Germinal center (tissue), 1 donor: ENCODE measurements at places on chromosomes 7 and 10.

GRCh38 chr7:70040970-70041766 lies 442.9 kb downstream of the AUTS2 start:
- DNase-seq = no peak

GRCh38 chr7:15197042-15197977 lies 294.8 kb upstream of the DGKB start:
- DNase-seq = no peak

GRCh38 chr7:17037356-17037755 lies 155.6 kb upstream of the AGR3 start:
- no peak for DNase-seq

GRCh38 chr10:12077580-12078180 lies 8.9 kb downstream of the DHTKD1 start:
- DNase-seq = peak; percentile 57

DNA sequence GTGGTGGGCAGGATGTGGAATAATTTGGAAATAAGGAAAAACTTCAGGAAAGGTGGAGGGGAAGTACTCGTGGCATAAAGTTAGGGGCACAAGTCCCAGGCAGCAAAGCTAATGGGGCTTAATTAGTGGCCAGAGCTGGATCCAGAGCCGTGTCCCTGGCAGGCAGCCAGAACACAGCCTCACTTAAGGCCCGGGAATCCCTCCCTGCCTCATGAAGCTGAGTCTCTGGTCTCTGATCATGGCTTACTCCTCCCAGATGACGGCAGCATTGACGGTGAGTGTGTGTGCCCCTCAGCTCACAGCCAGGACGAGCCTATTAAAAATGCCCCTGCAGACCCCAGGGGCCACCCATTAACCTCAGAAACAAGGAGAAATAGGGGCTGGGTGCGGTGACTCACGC lies 48.2 kb upstream of the NPTX2 start:
- DNase-seq = no peak

- DNase-seq = no peak
These were observed 70.4 kb downstream of the TCF7L2 start for GRCh38 chr10:113020475-113020753.

GRCh38 chr7:7793921-7794320 lies 75.5 kb upstream of the RPA3 start:
- no peak for DNase-seq

GRCh38 chr10:43259213-43259991 lies 7.5 kb downstream of the RASGEF1A start:
- peak; percentile 1 for DNase-seq

DNA sequence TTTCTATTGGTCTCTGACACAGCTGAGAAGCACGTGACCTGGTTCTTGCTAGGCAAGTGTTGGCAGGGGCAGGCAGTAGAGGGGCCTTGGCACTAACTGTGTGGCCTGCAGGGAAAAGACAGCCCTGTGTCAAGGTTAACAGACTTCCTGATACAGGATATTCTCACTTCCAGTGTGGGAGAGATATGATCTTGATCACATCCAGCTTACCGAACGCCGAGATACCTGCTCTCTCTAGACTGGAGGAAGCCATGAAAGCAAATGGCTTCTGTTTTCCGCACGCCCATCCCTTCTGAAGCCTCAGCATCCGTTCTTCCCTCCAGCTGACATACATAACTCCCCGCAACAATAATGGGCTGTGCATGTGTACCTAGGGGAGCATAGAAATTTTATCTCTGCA lies 79.4 kb downstream of the VSTM4 start:
- no peak for DNase-seq

DNA sequence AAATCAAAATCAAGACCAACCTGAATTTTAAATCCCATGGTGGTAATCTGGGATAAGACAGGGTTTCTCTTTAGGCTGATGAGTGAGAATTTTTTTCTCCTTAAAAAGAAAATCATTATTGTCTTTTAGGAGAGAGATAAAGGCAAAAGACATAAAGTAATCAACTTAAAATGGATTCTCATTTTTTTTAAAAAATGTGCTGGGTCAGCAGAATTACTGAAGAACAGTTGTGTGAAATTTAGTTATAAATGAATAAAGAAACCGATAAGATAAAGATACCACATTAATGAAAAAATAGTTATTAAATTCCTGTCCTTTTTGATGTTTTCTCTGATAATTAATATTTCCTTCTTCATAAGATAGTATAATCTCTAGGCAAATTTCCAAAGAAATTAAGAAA lies 161.3 kb upstream of the YAE1 start:
- DNase-seq = no peak

GRCh38 chr10:128973221-128973620 lies 493.8 kb upstream of the MGMT start:
- no peak for DNase-seq

DNA sequence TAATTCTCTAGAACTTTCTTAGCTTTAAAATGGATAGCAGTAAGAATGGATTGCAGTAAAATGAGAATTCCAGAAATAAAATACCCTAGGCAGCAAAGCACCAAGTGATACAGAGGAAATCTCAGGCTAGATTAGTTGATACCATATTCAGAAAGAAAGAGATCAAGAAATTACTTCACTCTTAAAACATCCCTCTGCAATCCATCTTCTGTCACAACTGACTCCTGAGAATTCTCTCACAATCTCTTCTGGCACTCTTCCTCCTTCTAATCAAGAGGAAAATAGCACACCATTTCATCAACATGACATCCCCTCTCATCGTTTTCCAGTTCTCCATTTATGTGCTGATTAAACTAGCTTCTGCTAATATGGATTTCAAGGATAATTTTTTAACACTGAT lies 42.2 kb upstream of the LAMB1 start:
- DNase-seq = no peak

GRCh38 chr10:32489901-32490300 lies 44.0 kb downstream of the CCDC7 start:
- no peak for DNase-seq

GRCh38 chr7:24483804-24484203 lies 89.4 kb upstream of the PALS2 start:
- DNase-seq = no peak

- DNase-seq = no peak
These were observed 297.3 kb downstream of the EXOC4 start for GRCh38 chr7:133550145-133550544.

DNA sequence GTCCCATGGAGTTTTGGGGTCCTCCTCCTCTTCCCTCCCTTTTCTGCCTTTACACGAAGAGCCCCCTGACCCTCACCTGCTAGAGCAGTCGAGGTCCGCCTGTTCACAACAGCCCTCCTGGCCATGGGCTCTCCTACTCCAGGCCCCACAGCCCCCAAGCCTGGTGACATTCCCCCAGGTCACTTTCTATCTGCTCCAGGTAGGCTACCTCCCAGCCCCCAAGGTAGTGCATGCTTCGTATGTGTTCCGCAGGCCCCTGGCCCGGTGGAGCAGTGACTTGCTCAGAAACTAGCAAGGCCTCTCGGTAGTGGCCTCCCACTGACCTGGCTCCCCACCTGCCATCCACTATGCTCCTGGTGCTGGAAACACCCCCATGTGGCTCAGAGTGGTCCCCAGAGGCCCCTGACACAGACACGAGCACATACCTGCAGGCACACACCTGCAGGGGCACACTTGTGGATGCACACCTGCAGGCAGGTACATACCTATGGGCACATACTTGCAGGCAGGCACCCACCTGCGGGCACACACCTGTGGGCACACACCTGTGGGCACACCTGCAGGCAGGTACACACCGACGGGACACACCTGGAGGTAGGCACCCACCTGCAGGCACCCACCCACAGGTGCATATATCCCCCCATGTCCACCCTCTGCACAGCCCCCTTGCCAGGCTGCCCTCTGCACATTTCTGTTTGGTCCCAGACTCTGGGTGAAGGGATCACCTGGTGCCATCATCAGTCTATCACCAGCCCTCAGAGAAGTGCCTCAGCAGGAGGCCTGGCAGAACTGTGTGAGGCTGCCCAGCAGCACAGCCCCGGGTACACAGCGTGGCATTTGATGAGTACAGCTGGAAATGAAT lies 322.5 kb downstream of the PTPRN2 start:
- no peak for DNase-seq

DNA sequence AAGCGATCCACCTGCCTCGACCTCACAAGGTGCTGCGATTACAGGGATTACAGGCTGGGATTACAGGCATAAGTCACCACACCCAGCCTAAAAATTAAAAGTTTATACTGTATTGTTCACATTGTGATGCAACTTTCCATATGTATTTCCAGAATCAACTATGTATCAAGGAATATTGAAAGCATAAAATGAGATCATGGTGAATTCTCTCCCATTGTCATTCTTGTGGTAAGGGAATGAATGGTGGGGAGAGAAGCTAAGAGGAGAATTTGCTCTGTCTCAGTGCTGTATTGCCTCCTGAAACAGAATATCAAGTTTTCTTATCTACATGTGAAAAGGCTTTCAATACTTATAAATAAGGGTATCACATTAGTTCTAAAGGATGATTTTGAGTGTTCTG lies 81.7 kb downstream of the CD36 start:
- no peak for DNase-seq

GRCh38 chr7:51275532-51275931 lies 41.1 kb downstream of the COBL start:
- DNase-seq = no peak

DNA sequence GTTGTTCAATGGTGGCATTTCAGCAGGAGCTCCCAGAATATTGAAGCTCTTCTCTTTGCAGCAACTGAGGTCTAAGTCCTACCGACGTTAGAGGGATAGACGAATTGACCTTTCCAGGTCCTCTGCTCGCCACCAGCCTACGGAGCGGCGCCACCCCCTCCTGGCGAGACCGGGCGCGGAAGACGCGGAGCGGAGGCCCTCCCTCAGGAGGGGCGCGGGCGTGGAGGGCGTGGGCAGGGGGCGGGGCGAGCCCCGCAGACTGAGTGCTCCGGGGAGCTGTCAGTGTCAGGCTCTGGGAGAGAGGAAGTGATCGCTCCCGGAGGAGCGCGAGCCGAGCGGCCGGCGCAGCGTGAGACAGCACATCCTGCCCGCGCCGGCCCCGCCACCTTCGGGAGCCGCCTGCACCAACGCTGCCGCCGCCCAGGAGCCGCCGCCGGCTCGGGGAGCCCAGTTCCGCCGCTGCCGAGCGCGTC lies at the start of gene DYNC1I1:
DYNC1I1 (plus strand) TSS at position 257 of the 473 bp plus-strand sequence. CDS start 32,176 bp downstream, outside the sequence.
- peak; percentile 32 for DNase-seq

GRCh38 chr7:157235357-157236333 lies 96.9 kb downstream of the UBE3C start:
- DNase-seq = no peak

- no peak for DNase-seq
These were observed 2.5 kb downstream of the EIF3B start for GRCh38 chr7:2357165-2357564.

GRCh38 chr7:151795168-151795811 lies 81.6 kb downstream of the PRKAG2 start:
- no peak for DNase-seq

DNA sequence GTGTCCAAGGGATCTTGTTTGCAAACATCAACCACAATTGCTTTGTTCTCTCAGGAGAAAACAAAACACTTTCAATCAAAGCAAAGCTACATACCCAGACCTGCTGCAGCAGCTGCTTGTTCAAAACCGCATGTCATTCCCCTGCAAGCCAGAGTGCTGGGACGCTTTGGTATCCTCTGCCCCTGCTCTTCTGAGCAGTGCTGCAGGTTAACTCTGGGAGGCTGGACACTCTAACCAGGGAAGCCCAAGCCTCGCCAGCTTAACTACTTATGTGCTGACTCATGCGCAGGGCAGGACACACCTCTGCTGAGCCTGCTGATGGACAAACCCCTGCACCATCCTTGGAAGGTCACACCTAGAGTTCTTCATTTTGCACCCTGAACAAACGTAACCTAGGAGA lies 28.2 kb upstream of the ASAH2 start:
- no peak for DNase-seq

DNA sequence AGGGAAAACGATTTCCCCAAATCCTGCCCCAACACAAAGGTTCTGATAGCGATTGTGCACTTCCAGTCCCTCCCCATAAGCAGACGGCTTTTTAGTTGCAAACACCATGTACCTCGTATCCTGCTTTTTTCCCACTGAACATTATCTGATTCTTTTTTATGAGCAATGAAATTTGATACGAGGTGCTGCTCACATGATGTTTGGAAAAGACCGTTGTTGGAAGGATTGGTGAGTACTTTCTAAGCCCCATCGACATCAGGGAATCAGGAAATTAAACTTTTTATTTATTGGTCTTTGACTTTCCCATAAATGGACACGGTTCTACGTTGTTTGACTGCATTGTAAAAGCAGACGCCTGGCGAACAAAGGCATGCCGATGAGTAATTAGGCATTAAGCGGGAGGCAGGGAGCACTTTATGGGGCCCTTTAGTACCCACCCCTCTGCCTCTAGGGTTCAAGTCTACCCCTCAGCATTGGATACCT lies 49.4 kb downstream of the TEX36 start:
- DNase-seq = no peak
